ENCODE measurements at places on chromosomes 7 and 10. TPM values are rescaled to one million over a fixed set of nuclear protein-coding genes. Genes with fewer than 3 reads are reported as not detected.

DNA sequence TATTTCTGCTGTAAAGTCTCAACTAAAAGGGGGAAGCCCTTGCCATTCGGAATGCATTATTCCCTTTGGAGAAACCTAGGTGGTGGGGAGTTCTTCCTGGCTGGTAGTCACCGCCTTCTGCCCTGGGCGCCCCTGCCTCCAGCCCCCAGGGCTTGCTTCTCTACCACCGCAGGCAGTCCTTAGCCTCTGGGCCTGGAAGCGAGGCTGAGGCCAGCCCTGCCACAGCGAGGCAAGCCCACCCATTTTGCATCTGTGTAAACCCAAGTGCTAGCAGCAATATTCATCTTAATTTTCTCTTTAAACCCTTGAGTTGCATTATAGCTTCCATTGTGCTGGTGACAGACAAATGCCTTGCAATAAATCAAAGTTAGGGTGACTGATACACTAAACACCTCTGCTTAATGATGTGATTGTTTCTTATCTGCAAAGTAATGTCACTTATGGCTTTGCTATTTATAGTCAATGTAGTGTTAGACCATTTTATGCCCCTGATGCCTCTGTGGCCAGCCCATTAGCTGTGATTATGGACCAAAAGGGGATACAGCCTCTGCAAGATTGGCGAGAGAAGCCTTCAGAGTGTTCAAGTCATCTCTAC is 26.2 kb upstream of the MGMT start:
- DNase-seq, result no peak

The MKI67 gene
- total RNA-seq, result 0.41 TPM

DNA sequence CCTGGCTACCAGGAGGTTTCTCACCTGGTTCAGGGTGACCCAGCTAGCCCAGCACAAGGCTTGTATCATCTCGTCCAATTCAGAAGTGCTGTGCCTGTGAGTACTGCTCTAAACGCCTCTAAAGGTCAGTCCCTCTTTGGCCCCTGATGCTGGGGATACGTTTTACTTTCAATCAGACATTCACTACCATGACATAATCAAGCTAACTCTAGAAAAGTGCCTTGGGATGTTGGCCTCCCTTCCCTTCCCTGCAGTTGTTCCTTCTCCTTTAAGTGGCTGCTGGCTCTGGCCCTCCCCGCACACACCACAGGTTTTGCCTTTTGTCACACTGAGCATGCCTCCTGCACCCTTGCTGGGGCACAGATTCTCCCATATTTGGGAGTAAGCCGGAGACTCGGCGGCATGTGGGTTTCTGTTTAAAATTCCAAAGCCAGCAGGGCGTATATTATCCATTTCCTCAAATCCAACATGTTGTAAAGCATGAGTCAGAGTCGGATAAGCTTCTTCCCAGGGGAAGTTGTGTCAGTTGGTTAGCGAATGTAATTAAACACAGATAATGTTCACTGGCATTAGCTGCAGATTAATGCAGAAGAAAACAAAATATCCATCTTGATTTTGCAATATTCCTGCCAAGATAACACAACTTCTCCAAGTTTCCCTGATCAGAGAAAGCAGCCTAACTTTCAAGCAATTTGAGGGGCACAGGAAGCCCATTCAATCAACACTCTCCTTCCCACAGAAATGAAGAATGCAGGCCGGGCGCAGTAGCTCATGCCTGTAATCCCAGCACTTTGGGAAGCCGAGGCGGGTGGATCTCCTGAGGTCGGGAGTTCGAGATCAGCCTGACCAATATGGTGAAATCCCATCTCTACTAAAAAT is 31.8 kb upstream of the VCL start:
- DNase-seq, result peak; percentile 80

The FAM13C gene
- 20.4 TPM for total RNA-seq

The SPDYE2 gene
- not detected for total RNA-seq

- no peak for DNase-seq
These were observed 33.9 kb downstream of the ADRA2A start for GRCh38 chr10:111110771-111111170.

DNA sequence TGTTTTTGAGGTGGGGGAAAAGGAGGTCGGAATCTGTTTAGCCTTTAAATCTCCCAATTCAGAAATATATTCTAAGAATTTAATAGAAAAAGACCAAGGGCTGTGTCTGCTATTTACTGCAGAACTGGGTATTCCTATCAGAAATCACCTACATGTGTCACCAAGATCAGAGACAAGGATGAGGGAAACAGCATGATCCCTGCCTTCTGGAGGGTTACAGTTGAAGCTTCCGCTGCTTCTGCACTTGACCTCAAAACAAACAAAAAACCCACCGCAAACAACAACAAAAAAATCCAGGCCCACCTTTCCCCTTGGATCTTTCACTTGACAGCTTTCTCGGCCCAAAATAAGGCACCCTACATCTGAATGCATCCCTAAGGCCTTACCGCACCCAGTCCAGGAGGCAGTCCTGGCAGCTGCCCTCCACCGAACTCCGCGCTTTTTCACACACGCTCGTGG is 750 bp upstream of the CDK14 start:
- no peak for DNase-seq

The UCMA gene
- not detected for total RNA-seq

- DNase-seq, result no peak
These were observed 315.1 kb downstream of the NEBL start for GRCh38 chr10:20582041-20582440.

GRCh38 chr10:121774404-121774803 is 153.4 kb downstream of the ATE1 start:
- no peak for DNase-seq

- DNase-seq, result no peak
These were observed 1.1 kb upstream of the CSGALNACT2 start for GRCh38 chr10:43136995-43137716.

The SMURF1 gene
- 33.8 TPM for total RNA-seq

The USP54 gene
- 45.1 TPM for total RNA-seq

- DNase-seq, result no peak
These were observed 37.2 kb upstream of the GATA3 start for GRCh38 chr10:8017277-8017676.

The PNLIPRP2 gene
- total RNA-seq, result not detected

DNA sequence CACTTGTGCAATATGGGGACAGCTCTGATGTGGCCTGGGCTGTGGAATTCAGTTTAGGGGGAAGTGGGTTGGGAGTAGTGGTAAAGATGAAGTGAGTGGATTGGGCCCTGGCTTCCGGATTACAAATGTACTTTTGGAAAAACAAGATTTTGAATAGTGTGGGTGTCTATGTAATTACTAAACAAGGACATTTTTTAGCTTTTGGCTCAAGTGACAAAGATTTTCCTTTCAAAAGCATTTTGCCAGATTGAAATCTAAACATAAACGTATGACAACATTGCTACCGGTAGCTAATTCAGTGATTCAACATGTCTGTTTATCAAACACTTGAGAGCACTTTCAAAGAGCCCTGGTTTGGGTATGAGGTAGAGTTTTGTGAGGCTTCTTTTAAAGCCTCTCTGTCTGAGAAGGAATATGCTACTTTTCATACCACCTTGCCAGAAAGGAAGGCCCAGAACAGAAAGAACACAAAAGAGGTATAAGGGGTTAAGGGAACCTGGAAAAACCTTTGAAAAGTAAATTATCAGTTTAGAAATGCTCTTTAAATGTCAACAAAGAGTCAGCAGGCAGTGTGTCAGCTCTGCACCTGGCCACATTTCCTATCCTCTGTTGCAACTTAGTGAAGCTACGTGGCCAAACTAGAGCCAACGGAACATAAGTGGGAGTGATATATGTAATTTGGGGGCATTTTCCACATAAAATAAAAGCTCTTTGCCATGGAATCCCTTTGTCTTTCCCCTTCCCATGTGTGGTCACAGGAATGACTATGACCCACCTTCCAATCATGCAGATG is 516.1 kb downstream of the NRG3 start:
- no peak for DNase-seq

DNA sequence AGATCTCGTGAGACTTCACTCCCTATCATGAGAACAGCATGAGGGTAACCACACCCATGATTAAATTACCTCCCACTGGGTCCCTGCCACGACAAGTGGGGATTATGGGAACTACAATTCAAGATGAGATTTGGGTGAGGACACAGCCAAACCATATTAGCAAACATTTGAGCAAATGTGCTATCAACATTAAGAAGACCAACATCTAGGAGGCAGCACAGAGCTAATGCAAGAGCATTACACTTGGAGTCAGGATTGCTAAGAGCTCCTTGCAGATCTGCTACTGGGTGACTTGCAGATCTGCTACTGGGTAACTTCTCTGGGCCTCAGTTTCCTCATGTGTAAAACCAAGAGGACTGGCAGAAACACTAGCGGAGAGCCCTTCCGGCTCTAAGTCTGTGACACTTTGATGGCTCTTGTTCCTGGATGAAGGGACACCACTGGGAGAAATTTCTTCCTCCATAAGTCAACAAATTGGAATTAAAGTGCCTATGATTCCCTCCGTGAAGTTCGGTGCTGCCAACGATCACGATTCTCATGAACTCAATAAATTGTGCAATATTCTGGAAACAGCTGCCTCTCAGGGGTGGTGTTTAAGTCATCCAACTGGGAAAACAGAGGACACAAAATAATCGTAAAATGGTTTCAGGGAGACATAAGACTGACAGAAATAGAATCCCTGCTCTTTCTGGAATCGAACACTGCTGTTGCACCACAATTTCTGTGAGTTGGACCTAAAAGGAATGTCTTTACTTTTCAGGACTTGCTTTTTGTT is 115.8 kb upstream of the ITGB1 start:
- no peak for DNase-seq

DNA sequence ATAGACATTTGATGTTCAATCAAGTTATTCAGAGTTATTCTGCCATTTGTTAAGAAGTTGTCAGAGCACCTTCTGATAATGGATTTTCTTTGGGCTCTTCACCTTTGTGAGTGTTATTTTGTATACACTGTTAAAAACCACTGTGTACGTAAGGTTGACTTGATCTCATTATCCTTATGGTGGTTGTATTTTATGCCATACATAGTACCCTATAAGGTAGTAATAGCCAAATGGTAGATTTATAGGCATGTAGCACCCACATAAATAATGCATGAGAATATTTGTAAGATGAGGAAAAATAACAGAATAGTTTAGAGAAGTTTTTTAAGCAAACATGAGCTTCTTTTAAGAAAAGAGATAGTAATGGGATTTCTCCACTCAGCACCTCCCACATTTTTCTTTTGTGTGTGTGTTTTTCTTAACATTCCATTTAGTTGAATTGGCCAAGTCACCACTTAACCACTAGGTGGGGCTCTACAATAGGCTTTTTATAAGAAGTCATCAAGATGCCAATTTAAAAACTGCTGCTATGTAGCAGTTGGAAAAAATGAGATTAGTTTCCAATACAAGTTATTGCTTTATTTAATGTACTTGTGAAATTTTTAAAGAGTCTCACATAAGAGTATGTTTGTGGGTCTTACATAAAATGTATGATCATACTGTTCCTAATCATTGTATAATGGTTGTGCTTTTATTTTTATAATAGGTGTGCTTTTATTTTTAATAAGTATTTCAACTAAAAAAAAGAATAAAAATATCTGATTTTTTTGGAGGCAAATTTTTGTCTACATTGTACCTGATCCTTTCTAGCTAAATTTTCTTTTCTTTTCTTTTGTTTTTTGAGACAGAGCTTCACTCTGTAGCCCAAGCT is 41.1 kb upstream of the STMP1 start:
- peak; percentile 7 for DNase-seq

The NRAP gene
- total RNA-seq, result not detected

The FBXL13 gene
- 0.95 TPM for total RNA-seq

The GIMAP8 gene
- total RNA-seq, result 5.8 TPM

GRCh38 chr10:110507346-110507745 is 9.6 kb downstream of the DUSP5 start:
- DNase-seq, result no peak

DNA sequence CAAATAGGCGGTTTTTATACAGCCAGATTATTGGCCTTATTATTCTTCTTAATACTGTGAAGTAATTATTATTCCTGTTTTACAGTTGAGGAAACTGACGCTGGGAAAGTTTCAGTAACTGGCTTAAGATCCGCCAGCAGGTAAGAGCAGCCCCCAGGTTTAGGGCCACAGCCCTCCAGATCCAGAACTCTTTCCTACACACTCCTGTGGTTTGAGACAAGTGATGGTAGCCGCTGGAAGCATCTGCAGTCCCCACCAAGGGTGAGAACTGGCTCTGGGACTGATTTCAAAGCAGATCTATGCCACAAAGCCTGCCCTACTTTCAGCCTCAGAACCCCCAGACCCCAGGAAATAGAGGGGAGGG is 3.0 kb upstream of the UNC5B start:
- no peak for DNase-seq

- DNase-seq, result no peak
These were observed 20.8 kb upstream of the CDK1 start for GRCh38 chr10:60757420-60757895.

DNA sequence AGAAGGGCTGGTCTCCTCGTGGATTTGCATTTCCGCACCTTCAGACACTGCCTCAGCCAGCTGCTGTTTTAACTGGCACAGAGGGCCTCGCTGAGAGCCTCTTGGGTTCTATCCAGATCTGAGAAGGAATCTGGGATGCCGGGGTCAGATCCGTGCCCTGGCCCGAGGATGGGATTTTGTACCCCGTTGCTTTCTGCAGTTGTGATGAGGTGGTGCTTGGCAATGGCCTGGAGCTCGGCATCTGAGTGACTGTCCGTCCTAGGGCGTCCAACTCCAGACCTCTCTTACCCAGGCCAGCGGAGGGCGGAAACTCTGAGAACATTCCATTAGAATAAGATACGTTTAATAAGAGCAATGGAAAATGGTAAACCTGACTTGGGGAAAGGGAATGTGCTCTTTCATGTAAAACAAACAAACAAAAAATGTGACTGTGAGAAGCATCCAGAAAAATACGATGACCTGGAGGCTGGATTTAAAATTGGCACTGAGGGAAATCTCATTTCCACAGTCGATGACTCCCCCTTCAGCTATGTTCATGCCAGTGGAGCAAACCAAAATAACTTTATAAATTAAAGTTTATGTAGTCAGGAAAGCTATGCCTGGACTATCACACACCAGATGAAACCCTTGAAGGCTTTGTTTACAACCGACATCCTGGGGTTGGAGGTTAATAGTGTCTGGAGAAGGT is 39.6 kb downstream of the GRK5 start:
- peak; percentile 71 for DNase-seq

GRCh38 chr10:132494866-132495630 is 42.5 kb upstream of the INPP5A start:
- DNase-seq, result no peak

- DNase-seq, result no peak
These were observed 288.3 kb downstream of the SDHAF3 start for GRCh38 chr7:97405835-97406234.

DNA sequence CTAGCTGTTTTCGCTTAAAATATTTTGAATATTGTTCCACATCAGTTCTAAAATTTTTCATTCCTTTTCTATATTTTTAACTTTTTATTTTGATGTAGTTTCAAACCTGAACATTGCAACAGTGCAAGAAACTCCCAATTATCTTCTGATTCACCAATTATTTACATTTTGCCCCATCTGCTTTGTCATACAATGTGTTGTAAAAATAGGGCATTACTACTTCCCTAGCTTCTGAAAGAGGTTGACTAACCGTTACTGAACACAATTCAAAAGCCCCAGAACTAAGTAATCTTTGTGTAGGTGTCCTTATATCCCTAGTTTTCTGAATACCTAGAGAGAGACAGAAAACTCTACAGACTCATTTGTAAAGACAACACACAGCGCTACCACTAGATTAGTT is 86.7 kb downstream of the AVL9 start:
- DNase-seq, result no peak

The HOXA7 gene
- 0.54 TPM for total RNA-seq

- DNase-seq, result no peak
These were observed 44.2 kb upstream of the SLC29A4 start for GRCh38 chr7:5238500-5238899.

The FRG2B gene
- not detected for total RNA-seq

The STRIP2 gene
- total RNA-seq, result 1.1 TPM

Measured in thoracic aorta (tissue), 2 donors.